ENCODE measurements at places on chromosomes 2 and 18.

- DNase-seq: peak; percentile 50
These were observed 425.7 kb downstream of the SETBP1 start for GRCh38 chr18:45106331-45106774.

DNA sequence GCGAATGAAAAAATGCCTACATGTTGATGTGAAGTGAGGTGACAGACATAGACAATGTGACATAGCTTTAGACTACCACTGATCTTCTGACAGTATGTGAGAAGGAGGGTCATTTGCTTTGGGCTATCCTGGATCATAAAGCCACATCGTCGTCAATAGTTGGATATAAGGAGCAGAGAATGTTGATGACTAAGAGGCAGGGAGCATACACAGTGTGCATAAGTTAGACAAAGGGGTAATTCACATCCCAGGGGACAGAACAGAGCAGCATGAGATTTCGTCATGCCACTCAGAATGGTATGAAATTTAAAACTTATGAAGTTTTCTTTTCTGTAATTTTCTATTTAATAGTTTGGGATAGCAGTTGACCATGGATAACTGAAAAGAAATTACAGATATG, 403.2 kb downstream of the DSC3 start:
- no peak for DNase-seq

DNA sequence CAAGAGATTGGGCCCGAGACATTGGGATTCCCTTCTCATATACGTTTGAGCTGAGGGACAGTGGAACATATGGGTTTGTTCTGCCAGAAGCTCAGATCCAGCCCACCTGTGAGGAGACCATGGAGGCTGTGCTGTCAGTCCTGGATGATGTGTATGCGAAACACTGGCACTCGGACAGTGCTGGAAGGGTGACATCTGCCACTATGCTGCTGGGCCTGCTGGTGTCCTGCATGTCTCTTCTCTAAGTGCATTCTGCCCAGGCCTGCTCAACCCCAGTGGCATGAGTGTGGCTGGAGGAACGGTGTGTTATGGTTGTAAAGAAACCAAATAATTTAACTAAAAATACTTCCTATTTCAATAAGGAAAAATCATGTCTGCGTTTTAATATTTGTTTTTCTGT, 29.9 kb downstream of the CPO start:
- DNase-seq: no peak

GRCh38 chr2:188853307-188853706, 120.9 kb upstream of the COL3A1 start:
- DNase-seq: no peak

GRCh38 chr2:43054367-43054766, 172.0 kb downstream of the ZFP36L2 start:
- no peak for DNase-seq

- no peak for DNase-seq
These were observed 443.3 kb upstream of the MEIS1 start for GRCh38 chr2:65991381-65992197.

DNA sequence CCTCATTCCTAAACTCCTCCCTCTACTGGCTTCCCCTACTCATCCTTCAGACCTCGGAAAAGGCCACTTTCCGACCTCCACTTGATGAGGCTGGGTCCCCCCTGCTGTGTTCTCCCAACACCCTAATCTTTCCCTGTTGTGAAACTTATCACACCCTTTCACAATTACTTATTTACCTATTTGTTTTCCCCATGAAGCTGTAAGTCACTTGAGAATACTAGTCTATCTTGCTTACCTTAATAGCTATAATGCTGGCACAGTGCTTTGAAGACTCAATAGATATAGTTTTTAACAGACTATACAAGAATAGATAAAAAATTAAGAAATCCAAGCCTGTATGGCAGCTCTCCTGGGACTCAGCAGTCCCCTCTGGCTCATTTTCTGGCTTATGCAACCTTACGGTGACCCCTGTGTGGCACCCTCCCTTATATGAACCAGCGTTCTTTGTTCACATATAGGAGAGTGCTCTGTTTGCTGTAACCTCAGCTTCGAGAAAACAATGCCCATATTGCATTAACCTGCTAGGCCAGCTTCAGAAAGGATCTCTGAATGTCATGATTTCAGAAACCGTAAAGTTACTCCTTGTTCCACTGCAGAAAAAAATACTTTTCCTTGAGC, 220.4 kb upstream of the PKDCC start:
- no peak for DNase-seq

DNA sequence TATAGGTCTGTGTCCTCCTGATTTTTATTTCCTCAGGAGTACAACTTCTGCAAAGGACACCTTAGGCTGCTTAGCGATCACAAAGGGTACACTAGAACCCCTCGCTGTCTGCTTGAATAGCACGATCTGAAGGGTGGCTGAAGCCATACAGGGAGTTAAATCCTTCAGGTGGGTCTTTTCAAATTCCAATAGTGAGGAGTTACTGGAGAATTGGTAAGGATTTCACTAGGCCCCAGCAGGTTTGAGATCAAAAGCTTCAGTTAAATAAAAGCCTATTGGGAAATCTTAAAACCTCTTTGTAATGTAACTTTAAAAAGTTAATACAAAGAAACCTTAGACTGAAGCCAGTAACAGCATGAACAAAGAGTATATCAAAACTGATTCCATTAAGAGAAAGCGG, 613.1 kb downstream of the ZEB2 start:
- no peak for DNase-seq

GRCh38 chr2:71613403-71613952, 160.1 kb downstream of the DYSF start:
- no peak for DNase-seq

DNA sequence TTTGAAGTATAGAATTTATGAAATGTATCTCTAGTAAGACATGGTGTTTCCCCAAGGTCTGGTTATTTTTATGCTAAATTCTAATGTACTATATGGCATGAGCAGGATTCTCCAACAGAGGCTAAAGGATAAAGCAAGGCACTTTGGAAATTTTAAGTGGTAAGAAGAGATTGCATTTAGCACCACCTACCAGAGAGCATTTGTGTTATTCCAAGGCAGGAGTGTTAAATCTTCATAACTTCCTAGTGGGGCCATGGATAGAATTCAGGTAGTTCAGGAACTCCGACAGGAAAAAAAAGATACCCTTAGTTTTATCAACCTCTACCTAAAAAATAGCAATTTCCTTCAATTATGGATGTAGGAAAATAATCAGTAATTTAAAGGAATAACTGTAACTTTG, 497.4 kb upstream of the CRIM1 start:
- no peak for DNase-seq
